ENCODE measurements at places on chromosomes 6 and 20.

- no peak for DNase-seq
Measured at GRCh38 chr20:1894471-1894950, 696 bp upstream of the SIRPA start.

DNA sequence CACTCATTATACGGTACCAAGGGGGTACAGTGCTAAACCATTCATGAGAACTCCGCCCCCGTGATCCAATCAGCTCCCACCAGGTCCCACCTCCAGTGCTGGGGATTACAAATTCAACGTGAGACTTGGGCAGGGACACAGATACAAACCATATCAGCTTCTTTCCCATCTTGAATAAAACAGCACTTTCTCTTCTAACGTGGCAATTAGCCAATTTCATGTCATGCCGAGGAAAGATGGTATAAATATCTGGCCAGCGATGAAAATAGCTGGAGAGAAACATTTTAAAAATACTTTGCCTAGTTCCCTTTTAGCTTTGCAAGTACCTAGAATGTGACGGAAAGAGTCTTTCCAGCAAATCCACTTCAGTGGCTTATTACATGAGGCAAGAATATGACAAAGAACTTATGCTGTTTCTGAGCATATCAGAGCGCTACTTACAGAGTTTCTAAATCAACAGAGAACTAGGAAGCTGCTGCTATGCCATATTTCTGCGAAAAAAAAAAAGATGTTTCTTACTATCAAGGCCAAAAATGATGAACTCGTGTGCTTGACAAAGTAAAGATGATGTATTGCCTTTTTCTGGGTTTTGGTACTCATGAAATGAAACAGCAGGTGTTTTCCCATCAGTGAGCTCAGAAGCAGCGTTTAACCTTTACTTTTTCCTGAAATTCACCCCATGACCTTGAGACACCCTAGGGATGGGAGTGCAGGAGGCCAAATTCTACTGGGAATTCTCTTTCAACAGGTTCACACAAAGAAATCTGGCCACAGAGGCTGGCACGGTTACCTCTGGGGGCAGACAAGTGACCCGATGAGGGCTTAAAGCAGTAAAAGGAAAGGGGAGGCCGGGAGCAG is 37.9 kb downstream of the AGPAT4 start:
- no peak for DNase-seq

- DNase-seq = no peak
Measured at GRCh38 chr20:1830240-1830639, 65.0 kb upstream of the SIRPA start.

- no peak for DNase-seq
Measured at GRCh38 chr6:120056085-120056484, 706.5 kb upstream of the MAN1A1 start.

DNA sequence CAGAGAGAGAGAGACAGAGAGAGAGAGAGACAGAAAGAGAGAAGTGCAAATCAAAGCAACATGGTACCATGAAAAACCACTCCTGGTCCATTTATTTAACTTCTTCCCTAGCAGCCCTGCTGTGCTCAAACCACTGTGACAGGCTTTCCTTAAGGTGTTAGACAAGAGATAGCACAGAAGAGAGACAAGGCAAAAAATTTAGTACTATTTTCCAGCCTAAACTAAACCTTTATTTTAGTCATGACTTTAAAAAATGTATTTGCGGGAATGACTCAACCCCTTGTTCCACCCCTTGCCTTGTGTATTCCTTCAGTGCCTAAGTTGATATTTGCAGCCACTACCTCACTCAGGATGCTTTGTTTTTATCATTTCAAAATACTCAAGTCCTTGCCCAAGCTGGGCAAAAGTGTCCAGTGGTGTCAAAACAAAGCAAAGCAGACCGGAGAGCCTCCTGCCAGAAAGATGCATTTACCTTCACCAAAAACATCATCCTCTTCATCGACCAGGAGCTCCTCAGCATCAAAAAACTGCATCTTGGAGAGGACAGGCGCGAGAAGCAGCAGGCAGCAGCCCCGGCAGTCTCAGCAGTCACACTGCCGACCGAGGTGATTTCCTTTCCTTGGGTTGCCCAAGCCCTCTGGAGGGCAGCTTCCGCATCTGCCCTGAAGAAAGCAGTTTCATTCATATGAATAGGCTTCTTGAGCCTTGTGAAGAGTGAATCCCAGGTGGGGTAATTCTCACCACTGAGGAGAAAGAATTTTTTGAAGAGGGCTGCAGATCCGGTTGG is at the start of gene RIPOR2:
RIPOR2 (minus strand) TSS at position 595 of the 787 bp plus-strand sequence; CDS start at position 533, 62 bp downstream.
- no peak for DNase-seq

GRCh38 chr6:129619579-129620233 is 90.3 kb downstream of the ARHGAP18 start:
- DNase-seq = no peak

DNA sequence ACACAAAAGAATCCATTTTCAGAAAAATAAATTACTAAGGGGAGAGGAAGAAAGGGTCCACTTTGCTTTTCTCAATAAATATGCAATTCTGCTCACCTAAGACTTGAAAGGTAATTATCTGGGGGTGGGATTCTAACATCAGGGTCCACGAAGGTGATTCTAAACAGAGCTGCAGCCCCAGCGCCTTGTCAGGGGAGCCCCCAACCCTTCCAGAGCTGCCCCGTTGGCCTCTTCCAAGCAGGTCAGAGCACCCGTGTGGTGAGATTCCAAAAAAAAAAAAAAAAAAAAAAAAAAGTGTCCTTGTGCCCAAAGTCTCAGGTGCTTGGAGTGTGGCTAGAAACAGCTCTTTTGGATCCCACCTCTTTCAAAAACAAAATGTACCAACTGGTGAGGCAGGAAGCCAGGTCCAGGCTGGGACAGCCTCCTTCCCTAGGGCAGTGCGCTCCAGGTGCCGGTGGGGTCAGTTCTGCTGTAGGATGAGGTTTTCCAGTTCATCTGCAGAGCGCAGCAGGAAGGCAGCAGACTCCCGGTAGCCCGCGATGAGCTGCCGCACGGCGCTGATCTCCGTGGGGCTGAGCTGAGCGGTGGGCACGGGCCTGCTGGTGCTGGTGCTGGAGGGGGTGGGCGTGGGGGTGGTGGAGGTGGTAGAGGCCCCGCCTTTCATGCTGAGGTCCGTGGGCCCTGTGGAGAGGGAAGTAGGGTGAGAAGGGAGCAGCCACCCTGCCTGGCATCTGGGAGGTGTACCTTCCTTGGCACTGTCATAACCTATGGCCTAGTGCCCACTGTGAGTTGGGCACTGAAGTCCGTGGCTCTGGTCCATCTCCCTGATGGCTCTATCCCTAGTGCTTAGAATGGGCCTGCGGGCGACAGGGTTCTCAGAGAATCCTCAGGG is 89.3 kb downstream of the ASXL1 start:
- no peak for DNase-seq

DNA sequence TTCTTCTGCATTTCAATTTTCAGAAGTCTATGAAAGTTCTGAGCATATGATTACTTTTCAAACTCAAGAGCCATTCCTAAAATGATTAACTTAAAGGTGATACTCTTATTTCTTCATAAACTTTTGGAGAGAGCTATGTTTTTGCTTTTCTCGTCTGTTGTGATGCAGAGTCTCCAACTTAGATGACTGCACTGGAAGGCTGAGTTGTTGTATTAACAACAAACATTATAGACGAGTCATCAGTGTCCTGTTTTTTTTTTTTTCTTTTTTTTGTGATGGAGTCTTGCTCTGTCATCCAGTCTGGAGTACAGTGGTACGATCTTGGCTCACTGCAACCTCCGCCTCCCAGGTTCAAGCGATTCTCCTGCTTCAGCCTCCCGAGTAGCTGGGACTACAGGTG is 101.9 kb downstream of the CD109 start:
- no peak for DNase-seq

- no peak for DNase-seq
Measured at GRCh38 chr6:11656491-11656890, 118.9 kb downstream of the TMEM170B start.

DNA sequence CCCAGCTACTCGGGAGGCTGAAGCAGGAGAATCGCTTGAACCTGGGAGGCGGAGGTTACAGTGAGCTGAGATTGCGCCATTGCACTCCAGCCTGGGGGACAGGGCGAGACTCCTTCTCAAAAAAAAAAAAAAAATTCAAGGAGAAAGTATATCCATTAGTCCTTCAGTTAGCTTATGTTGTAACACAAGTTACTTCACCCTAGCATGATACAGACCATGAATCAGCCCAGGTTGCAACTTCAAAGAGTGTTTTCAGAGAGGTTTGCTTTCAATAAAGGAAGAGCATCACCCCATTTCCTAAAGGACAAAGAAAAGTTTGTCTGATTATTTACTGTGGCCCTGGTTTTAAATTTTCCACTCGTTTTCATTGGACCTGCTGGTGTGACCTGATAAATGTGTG is 73.0 kb downstream of the SERAC1 start:
- DNase-seq = no peak

- no peak for DNase-seq
Measured at GRCh38 chr20:54598352-54598751, 123.0 kb downstream of the DOK5 start.

GRCh38 chr20:47113362-47114109 is 218.9 kb downstream of the EYA2 start:
- DNase-seq = no peak

- DNase-seq = no peak
Measured at GRCh38 chr20:13331536-13331935, 110.5 kb downstream of the ISM1 start.

- DNase-seq = no peak
Measured at GRCh38 chr20:51425347-51426106, 117.0 kb downstream of the NFATC2 start.

- no peak for DNase-seq
Measured at GRCh38 chr6:106086814-106087175, 659 bp downstream of the PRDM1 start.

- no peak for DNase-seq
Measured at GRCh38 chr20:64192406-64192805, 28.2 kb downstream of the MYT1 start.

DNA sequence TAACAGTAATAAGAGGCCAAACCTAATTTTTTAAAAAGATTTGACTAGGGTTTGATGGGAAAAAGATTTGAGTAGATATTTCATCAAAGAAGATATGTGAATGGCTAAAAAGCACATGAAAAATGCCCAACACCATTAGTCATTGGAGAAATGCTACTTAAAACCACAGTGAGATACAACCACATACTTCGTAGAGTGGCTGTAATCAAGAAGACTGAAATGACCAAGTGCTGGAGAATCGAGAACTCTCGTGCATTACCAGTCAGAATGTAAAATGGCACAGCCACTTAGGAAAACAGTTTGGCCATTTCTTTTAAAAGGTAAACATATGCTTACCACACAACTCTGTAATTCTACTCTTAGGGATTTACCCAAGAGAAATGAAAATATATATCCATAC is 175.5 kb downstream of the EYA2 start:
- DNase-seq = no peak

DNA sequence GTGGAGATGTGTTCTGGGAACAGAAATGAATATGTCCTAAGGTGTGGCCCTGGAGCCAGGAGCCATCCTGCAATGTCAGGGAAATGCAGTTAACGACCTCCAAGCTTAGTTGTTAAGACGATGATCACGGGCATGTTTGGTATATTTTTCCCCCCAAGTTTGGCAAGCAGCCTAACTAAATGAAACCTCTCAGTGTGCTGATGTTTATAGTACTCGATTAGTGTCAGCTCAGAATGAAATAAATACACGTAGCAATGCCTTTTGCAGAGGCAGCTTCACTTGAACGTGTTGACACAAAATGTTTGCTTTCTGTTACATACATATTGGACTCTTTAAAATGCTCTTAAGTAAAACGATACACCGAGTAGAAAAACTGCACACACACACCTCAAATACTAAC is 76.2 kb upstream of the OLIG3 start:
- no peak for DNase-seq

DNA sequence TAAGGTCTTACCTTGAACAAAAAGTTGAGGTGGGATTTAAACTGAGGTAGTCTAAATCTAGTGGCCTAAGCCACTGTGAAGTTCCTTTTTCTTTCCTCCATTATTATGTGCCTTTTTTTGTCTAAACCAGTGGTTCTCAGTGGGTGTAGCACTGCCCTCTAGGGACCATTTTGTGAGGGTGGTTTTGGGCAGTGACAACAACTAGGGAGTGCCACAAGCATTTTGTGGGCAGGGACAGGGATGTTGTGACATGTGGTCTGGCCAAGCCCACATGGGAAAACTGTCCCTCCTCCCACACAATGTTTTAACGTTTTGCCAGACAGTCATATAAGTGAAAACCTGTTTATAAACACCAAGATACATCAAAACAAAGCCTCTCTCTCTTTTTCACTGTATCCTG is 899.4 kb upstream of the FLRT3 start:
- no peak for DNase-seq

GRCh38 chr20:17735959-17736621 is 36.3 kb downstream of the BANF2 start:
- no peak for DNase-seq

DNA sequence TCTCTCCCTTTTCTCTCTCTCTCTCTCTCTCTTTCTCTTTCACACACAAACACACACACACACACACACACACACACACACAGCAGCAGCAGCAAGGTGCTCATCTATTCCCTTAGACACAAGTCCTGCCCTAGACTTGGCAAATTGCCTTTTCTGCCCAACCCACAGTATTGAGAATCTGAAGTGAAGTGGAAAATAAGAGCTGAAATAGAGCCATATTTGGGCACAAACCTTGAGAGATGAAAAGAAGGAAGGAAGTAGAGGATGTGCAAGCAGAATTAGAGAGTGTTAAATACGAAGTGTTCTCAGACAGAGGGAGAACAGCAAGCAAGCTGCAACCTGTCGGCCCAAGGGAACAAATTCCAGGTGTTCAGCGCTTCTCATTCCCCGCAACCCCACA is 557.5 kb upstream of the NOX3 start:
- DNase-seq = no peak

Data from activated naive CD4-positive, alpha-beta T cell (primary cell).